ENCODE measurements at places on chromosomes 6 and 20. TPM values are rescaled to one million over a fixed set of nuclear protein-coding genes. Genes with fewer than 3 reads are reported as not detected.

GSTA2 gene
- 441 TPM for total RNA-seq

PRDM13 gene
- total RNA-seq: not detected

HDDC2 gene
- total RNA-seq: 79.8 TPM

HDGFL1 gene
- not detected for total RNA-seq

THBD gene
- 50.1 TPM for total RNA-seq

FRK gene
- total RNA-seq: 16.9 TPM

TOX2 gene
- total RNA-seq: 0.87 TPM

TMEM217 gene
- 2.7 TPM for total RNA-seq

L3MBTL3 gene
- 20.1 TPM for total RNA-seq

CCN6 gene
- total RNA-seq: not detected

CST2 gene
- total RNA-seq: not detected

MPIG6B gene
- not detected for total RNA-seq

WFDC10B gene
- not detected for total RNA-seq

CRNKL1 gene
- 25.4 TPM for total RNA-seq

COL10A1 gene
- total RNA-seq: 0.07 TPM

FAM50B gene
- 0.84 TPM for total RNA-seq

CLPSL2 gene
- total RNA-seq: not detected

CSNK2B gene
- 185 TPM for total RNA-seq

DEFB124 gene
- total RNA-seq: not detected

All from hepatocyte (in vitro differentiated cells).